ENCODE measurements at places on chromosomes 13 and 19.

DNA sequence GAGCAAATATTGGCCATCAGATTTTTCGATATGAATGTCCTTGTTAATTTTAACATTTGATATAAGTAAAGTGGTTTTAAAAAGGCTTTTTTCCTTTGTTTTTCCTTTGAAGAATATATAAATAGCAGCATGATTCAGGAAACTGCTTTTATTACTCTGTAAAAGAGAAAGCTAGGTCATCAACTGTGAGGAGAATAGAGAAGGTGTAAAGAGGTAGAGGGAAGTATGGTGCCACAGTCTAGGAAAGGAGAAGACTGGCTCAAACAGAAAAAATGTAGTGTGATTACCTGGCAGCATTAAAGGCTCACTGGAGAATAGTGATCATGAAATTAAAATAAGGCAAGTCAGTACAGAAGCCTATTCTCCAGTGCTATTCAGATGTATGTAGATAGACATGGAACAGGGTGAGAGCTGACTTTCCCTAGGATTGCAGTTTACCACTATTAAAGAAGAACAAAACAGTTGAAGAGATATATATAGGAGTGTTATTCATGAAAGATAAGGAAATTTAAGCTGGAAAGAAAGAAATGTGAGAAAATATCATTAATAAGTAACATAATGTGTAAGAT lies 1115.9 kb upstream of the PCDH9 start:
- DNase-seq: no peak

GRCh38 chr13:89502286-89502685 lies 1831.1 kb downstream of the SLITRK5 start:
- DNase-seq: no peak

DNA sequence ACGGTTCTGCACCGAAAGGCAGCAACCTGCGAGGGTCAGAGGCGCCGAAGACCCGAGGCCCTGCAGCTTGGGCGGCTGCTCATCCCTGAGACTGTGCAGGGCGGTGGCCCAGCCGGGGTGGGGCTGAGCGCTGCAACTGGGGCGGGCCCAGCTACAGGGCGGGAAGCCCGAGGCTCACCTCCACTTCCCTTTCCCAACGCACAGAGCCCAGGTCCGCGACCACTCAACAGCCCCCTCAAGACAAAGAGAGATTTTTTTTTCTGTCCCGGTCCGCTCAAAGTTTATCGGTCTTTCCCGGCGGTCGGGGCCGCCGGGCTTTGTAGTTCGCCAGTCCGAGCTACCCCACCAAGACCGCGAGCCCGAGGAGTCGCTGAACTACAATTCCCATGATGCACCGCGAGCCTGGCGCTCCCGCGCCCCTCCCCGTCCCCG lies 573 bp downstream of the KATNAL1 start:
- peak; percentile 89 for DNase-seq

GRCh38 chr19:43695985-43696704 lies 19.7 kb upstream of the IRGC start:
- DNase-seq: no peak

GRCh38 chr13:113739527-113740285 lies 19.3 kb upstream of the TMEM255B start:
- DNase-seq: no peak

- no peak for DNase-seq
These were observed 909.3 kb downstream of the GPC5 start for GRCh38 chr13:92307752-92308151.

GRCh38 chr19:51365211-51365964 lies 800 bp downstream of the ETFB start:
- peak; percentile 41 for DNase-seq

DNA sequence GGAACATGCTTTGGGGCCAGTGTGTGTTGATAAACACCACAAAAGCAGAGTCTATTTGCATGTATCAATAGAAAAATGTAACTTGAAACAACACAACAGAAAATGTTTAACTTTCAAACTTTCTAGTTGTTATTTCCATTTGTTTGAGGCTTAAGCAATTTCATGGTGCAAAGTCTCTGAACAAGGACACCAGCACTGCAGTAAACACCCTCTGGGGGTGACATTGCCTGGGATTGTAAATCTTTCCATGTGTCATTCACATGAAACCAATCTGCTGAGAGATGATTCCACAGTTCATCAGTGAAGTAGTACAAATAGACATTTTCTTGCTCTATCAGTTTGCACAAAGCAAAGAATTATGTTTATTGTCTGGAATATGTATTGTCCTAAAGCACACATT lies 124.5 kb downstream of the ITGBL1 start:
- no peak for DNase-seq

DNA sequence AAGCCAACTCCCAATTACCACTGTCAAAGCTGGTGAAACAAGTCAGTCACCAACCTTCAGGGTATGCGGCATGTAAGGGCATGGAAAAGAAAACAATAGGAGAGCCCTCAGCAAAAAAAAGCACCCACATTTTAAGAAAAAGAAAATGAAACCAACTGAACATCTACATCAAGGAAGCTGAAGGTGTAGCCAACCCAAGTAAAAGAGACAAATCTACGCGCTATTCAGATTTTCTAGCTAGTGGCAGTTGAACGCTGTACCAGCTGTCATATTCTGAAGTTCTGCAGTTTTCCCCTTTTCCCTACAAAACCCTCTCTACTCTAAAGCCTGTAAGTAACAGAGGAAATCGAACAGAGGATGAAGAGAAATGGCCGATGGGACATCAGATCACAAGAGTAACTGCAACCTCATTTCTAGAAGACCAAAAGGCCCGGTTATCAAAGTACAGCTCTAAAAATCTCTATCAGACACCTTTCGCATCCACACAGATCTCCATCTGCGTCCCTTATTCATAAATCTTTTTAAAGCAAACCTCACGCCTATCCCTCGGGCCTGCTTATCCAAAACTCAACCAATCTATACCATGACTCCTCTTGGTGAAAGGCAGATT lies 1.4 kb downstream of the MYCBP2 start:
- DNase-seq: no peak

- peak; percentile 74 for DNase-seq
These were observed 7.8 kb upstream of the HIF3A start for GRCh38 chr19:46288896-46289588.

GRCh38 chr13:38804536-38804935 lies 117.7 kb downstream of the FREM2 start:
- DNase-seq: no peak

DNA sequence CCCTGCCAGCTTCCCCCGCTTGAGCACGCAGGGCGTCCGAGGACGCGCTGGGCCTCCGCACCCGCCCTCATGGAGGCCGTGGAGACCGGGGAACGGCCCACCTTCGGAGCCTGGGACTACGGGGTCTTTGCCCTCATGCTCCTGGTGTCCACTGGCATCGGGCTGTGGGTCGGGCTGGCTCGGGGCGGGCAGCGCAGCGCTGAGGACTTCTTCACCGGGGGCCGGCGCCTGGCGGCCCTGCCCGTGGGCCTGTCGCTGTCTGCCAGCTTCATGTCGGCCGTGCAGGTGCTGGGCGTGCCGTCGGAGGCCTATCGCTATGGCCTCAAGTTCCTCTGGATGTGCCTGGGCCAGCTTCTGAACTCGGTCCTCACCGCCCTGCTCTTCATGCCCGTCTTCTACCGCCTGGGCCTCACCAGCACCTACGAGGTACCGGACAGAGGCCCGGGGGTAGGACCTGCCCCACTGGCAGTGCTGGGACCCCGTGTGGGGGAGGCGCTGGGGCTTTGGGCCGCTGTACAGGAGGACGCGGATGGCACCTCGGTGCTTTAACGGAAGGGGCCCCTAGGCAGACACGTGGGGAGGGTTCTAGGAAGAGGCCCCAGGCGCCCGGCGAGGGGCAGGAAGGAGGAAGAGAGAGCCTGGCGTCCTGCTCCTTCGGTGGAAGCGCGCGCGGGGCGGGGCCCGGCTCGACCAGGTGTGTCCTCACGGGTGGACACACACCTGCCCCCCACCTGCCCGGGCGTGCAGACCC lies 681 bp downstream of the SLC5A5 start:
- no peak for DNase-seq

DNA sequence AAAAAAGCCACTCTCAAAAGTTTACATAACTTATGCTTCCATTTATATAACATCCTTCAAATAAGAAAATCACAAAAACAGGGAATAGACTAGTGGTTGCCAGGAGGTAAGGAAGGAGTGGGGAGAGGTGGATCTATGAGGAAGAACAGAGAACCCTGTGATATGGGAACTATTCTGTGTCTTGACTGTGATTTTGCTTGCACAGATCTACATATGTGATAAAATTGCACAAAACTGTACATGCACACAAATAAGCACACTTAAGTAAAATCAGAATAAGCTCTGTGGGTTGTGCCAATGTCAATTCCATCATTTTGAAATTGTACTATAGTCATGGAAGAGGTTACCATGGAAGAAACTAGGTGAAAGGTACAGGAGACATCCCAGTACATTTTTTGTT lies 121.6 kb upstream of the SGCG start:
- no peak for DNase-seq

- no peak for DNase-seq
These were observed 2.3 kb downstream of the ATP13A1 start for GRCh38 chr19:19661141-19661674.

DNA sequence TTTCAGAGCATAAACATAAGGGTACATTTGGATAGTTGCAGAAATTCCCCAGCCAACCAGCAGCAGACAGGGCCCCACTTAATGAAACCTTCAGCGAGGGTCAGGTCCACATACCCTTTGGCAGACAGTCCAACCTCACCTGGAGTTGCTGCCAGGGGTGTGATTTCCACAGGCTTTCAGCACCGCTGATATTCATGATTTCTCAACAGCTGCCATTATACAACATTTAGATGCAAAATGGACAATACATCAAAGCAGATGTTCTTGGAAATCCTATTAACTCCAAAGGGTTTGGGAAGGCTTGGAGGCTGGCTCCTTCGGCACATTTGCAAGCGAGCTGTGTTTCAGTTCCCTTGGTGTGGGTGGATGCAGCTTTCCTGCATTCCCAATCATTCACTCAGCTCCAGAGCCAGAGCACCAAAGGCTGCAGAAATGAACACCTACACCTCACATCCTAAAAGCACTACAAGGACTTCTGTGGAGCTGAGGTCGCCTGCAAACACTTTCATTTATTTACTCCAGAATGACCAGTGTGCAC lies 147.2 kb upstream of the VSTM2B start:
- no peak for DNase-seq

DNA sequence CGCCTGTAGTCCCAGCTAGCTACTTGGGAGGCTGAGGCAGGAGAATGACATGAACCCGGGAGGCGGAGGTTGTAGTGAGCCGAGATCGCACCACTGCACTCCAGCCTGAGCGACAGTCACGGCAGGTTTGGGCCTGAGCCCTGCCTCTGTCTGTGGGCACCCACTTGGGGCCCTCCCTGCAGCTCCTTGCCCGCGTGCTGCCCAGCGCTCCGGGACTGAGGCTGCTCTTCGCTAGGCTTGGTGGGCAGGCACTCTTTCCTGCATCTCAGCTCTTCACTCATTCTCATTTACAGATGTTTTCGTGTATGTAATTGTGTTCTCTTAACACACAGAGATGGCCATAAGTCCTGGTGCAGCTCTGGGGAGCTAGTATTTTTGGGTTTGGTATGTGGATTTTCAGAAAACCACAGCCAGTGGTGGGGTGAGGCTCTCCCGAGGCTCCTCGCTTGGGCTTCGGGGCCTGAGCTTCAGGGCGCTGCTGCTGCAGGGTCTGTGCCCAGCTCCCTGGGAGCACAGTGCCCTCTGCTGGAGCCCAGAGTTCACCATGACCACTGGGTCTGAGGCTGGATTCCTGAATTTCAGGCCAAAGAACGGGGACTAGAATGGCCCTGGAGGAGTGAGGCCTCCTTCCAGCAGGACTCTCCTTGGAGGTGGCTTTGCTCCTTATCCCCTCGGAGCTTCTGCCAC lies 15.2 kb downstream of the UPF1 start:
- DNase-seq: peak; percentile 88

- no peak for DNase-seq
These were observed 22.4 kb upstream of the IGFL4 start for GRCh38 chr19:46063201-46063600.

DNA sequence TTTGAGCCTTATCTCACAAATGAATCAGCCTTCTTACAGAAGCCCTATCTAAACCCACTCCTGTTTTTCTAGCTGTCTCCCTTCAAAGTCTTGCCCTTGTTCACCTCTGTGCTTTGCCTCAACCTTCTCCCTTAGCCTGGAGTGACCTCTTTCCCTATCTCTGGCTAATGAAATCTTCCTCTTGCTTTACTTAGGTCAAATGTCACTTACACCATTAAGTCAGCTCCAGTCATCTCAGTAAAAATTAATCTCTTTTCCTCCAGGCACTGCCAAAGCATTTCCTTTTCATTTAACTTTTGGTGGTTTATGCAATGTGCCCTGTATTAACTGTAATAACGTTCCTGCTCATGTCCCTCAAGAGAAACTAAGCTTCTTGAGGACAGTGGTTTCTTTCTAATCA lies 596.5 kb upstream of the MIR17HG start:
- DNase-seq: no peak

DNA sequence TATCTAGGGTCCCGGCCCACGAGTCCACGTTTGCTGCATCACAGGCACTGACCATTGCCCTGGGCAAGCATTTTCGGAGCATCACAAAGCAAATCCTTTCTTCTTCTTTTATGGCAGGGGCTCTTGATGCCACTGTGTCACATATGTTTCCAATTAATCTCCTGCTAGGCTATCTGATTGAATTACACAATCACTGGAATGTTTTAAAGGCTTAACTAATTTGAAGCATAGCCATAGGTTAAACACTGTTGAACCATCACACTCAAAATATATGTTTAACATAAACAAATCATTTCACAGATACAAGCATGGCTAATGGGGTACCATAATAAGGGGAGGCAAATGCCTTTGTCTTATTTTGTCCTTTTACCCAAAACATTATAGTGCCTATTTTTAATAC lies 338.3 kb downstream of the POU4F1 start:
- peak; percentile 3 for DNase-seq

DNA sequence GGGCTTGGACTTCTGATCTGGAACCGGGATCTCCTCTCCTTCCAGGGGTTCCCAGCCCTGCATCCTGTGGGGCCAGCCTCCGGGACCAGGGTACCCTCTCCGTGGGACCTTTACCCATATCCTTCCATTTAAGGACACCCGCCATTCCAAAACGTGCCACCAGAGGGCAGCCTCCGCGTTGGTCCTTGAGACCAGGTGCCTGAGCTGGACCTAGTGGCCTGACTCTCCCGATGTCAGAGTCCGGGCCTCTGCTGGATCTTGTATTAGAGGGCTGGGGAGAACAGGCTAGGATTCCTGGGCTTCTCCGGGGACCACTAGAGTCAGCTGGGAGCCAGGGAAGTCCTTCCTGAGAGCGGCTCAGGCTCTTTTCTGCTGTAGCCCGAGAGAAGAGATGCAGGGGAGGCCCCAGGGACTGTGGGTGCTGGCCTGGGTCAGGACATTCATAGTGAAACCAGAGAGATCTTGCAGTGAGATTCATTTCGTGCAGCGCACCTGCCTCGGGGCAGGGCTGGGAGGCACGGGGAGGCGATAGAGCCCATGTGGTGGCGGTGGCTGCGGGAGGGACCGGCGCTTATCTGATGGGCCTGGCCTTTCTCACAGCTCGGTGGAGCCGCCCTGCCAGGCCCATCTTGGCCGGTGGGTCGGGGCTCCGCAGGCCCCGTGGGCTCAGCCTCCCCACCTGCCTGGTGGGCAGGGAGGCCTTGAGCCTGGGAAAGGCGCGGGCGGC lies 9.8 kb upstream of the SLC7A10 start:
- DNase-seq: peak; percentile 54

GRCh38 chr13:92225861-92226260 lies 827.4 kb downstream of the GPC5 start:
- DNase-seq: no peak

- no peak for DNase-seq
These were observed 18.3 kb downstream of the C19orf44 start for GRCh38 chr19:16514383-16515019.

GRCh38 chr13:95745289-95745688 lies 68.3 kb downstream of the DNAJC3 start:
- DNase-seq: no peak

GRCh38 chr19:21308773-21309172 lies 20.4 kb downstream of the ZNF708 start:
- DNase-seq: no peak

All from AG10803 (cell line).